ENCODE measurements at places on chromosomes 3 and 15.

DNA sequence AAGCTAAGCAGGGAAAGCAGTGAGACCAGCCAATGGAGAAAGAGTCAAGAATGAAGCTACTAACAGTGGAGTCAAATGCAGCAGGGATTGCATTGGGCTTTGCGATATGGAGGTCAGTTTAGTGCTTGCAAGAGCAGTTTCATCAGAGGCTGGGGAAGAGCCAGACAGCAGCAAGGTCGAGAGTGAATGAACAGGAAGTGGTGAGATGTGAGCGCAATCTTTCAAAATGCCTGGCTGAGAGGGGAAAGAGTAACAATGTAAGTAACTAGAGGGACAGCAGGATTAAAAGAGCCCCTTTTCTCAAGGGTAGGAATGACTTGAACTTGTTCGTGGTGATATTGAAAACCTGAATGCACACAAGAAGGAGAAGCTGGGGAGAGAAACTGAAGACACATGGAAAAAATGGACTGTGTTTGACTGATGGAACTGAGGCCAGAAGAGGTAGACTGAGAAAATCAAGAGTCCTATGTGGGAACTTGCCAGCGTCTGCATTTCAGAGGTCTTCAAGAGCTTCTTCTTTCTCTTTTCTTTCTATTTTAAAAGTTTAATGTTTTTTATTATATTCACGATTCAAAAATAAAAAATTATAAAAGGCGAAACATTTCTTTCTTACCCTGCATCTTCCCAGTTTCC is 30.6 kb upstream of the GPR160 start:
- DNase-seq: no peak

DNA sequence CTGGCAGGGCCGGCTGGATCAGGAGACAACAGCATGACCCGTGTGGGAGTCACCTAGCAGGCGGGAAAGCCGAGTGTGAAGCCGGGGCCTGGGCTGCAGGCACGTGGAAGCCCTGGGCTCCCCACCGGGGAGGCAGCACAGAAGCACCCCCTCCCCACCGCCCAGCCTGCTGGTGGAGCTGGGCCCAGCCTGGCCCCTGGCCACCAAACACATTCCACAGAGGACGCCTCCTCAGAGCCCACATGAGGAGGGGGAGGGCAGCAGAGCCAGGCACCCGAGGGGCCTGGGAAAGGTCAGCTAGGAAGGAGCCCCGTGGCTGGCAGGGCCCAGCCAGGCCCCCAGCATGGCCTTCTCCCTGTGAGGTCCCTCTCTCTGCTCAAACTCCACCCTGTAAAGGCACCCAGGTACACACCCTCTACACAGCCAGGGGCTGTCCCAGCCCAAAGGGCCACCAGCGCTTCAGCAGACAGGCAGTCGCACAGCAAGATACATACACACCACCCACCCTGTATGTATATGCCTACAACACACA is 4.5 kb downstream of the PLXNB1 start:
- no peak for DNase-seq

DNA sequence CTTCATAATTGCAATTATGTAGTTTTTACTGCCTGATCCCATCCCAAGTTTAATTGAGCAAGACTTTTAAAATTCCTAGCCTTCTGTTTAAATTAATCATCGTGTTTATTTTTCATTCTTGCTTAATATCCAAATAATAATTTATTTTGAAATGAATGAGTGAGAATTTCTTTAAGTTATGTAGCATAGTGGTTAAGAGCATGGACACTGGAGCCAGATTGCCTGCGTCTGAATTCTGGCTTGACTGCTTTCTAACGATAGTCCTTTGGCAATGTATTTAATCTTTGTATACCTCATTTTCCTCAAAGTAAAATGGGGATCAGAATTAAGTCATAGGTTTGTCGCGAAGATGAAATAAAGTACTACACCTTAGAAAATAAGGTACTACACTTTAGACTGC is 71.4 kb downstream of the LRRC49 start:
- DNase-seq: no peak

DNA sequence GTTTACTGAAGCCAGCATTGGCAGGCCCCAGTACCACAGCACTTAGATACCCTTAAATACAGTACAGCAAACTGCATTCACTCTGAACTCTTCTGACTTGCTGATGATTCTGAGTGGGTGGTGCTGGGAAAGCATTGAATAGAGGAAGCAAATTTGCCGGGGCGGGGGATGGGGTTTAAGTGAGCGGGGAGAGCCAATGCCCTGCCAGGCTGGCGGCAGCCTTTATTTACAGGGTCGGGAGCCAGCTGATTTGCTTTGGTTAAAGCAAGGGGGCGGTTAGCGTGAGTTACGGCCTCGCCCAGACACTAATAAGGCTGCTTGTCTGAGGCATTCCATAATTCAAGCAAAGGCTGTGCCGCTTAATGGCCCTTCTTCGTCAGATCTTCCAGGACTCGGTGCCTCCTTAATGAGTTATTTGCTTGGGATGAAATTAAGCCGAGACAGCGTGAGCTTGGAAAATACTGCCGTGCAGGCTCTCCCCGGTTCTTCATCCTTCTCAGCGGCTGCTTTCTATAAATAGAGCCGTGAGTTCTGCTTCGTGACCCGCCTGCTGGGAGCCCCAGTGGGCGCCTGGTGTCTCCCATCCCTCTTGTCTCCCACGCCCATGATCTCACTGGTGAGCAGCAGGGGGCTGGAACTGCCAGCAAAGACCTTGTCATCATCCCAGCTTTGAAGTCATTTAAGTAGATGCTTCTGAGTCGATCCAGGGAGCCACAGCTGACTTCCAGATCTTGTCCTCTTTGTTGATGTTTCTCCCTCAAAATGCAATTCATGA is 25.8 kb downstream of the SPSB4 start:
- peak; percentile 2 for DNase-seq

DNA sequence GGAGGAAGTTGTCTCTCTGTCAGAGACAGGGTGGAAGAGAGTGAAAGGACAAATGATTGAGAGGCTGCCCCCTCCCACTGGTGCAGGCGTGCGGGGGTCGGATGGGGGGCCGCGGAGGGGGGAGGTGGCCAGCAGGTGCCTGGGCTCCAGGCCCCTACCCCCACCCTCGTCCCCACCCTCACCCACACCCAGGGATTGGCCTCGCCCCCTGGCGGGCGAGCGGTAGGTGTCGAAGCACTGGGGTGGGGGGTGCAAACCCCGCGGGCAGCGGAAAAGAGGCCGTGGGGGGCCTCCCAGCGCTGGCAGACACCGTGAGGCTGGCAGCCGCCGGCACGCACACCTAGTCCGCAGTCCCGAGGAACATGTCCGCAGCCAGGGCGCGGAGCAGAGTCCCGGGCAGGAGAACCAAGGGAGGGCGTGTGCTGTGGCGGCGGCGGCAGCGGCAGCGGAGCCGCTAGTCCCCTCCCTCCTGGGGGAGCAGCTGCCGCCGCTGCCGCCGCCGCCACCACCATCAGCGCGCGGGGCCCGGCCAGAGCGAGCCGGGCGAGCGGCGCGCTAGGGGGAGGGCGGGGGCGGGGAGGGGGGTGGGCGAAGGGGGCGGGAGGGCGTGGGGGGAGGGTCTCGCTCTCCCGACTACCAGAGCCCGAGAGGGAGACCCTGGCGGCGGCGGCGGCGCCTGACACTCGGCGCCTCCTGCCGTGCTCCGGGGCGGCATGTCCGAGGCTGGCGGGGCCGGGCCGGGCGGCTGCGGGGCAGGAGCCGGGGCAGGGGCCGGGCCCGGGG is at the start of gene KAT2B:
TSS of gene KAT2B (plus strand) at position 682 of the 783 bp plus-strand sequence. CDS start at position 714, 32 bp downstream.
- DNase-seq: peak; percentile 72

DNA sequence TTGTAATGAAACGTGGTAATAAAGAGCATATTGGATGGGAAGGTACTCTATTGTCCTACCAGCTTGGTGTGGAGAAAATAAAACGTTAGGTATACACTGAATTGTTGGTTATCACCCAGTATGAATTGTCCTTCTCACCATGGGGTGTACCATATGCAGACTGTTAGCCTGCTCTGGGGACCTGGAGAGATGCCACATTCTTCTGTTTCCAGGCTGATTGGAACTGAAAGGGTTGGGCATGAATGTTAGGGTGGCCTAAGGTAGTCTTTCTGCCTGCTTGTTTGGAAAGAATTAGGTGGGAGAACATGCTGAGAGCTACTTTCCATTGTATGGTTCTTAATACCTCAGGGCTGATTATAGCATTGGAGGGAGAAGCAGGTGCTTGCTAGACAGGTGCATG is 340.6 kb downstream of the PTPRG start:
- no peak for DNase-seq

- no peak for DNase-seq
These were observed 28.5 kb downstream of the NR2F2 start for GRCh38 chr15:96358821-96359615.

DNA sequence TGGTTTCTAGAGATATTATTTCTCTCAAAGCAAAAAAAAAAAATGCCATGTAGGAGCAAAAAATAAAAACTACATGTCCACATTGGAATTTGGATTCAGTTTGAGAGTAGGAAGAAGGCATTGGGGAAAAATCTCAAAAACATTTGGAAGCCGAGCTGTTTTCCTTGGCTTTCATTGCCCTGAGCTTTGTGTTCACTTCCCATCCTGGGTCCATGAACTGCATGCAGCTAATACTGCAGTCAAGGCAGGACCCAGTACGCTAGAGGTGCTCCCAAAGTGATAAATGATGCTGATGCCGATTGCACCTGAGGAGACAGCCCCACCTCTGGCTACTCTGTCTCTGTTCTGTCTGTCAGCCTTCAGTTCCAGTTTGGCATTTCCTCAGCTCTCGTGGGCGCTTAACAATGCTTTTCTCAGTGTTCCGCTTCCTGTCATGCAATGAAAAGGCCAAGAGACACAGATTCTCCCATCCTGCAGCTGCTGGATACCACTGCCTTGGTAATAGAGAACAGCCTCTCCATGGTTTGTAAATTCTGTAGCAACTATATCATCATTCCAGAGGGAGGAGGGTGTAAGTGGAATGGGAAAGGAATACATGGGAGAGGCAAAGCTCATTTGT is 181.8 kb downstream of the RYR3 start:
- DNase-seq: no peak

Data from stimulated activated CD8-positive, alpha-beta memory T cell treated with anti-CD3 and anti-CD28 coated beads, Interleukin-2, amount 100 ng/mL, for 48 hours (primary cell).